ENCODE measurements at places on chromosomes 5 and 9.

GRCh38 chr9:74496819-74497747 is at the start of gene RORB:
Gene RORB (plus strand): TSS chr9:74497335. CDS start chr9:74497977, 642 bp downstream.
- peak; percentile 20 for DNase-seq

- DNase-seq, result no peak
Observed at GRCh38 chr9:121182989-121183388, 18.7 kb downstream of the RAB14 start.

DNA sequence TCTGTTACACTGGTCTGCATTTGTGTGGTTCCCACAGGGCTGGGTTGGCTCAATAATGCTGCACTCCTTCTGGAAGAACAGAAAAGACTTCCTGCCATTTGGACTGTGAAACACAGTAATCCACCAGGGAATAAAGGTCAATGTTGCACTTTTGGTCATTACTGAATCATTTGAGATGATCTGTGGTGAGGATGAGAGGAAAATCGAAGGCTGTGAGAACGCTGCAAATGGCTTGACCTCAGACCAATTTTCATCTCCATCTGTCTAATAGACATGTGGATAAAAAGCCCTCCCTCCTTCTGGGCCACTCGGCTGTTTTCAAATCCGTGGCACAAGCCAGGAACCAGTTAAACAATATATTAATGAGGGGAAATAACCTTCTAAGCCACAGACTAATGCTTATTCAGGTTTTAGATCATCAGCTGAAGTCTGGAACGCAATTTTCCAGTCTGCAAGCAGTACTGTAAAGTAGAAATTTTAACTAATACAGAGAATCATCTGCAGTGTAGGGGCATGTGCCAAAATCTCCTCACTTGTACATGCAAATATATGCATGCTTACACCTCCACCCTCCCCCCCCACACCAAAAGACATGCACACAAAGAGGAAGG is 20.2 kb downstream of the TLE1 start:
- no peak for DNase-seq

GRCh38 chr5:157157293-157157891 is 8.7 kb downstream of the GARIN3 start:
- no peak for DNase-seq

- no peak for DNase-seq
Observed at GRCh38 chr5:78610163-78610583, 38.4 kb downstream of the LHFPL2 start.

GRCh38 chr9:19922476-19923118 is 133.8 kb upstream of the SLC24A2 start:
- DNase-seq, result no peak

DNA sequence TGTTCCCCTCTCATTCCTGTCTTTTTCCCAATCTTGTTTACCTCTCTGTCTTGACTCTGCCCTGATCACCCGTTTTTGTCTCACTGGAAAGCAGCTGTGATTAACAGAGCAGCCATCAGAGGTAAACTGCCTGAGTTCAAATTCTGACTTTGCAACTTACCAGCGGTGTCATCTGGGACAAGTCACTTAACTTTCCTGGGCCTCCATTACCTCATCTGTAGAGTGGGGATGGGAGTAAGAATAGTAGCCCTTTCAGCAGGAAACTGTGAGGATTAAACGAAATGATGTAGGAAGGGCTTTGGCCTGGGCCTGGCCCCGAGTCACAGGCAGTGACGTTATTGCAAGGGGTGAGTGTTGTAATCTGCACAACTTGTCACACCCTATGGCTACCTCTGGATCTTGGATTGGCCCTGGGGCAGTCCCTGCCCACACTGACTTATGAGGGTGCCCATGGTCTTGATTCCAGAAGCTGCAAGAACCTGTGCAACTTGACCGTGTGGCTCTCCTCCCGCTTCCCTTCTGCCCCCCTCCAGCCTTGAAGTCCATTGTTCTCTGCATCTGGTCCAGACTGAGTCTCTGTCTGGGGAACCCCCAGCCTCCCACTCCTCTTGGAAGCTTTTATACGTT is 657 bp upstream of the PCDH12 start:
- DNase-seq, result no peak

DNA sequence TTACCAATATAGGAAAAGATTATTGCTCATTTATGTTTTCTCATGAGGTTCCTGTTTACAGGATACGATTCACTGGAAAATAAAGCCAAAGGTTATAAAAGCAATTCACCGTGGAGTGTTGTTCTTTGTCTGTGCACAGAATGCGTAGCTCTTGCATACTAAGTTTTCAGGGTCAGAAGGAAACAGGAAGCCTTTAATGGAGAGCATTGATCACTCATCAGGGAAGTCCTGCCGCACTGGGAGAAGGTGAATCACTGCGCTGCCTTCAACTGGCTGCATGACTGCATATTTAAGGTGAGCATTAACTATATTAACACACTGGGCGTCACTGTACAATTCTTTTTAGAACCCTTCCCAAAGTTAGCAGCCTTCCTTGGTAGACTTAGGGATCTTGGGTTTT is 74.1 kb upstream of the SYK start:
- no peak for DNase-seq

DNA sequence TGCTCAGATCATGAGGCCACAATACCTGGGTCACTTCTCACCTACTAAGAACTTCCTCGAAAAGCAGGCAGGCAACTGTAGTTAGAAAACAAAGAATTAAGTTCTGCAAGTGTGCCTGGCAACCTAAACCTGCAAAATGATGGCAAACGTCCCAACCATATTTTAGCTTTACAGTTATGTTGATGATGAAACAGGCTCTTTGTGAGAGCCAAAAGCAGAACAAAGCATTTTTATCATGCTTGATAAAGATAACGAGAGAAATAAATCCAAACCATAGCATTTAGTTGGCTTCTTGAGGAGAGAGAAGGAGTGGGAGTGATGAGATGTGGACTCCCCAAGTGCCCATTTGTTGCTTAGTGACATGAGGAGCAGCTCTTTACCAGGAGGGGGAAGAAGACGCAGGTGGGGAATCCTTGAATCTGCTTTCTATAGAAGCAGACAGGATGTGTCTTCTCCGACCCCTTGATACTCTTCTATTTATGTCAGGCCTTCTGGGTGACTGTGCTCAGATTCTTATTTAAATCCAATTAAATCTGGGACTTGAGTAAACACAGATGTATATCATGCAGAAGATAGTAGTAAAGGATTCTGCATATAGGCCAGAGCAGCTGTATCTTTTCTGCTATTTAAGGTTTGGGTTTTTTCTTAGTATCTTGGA is 221.2 kb downstream of the TMEM167A start:
- DNase-seq, result no peak

GRCh38 chr5:149865746-149866145 is 78.8 kb downstream of the PDE6A start:
- DNase-seq, result no peak

- no peak for DNase-seq
Observed at GRCh38 chr5:83387041-83387440, 84.5 kb upstream of the VCAN start.

DNA sequence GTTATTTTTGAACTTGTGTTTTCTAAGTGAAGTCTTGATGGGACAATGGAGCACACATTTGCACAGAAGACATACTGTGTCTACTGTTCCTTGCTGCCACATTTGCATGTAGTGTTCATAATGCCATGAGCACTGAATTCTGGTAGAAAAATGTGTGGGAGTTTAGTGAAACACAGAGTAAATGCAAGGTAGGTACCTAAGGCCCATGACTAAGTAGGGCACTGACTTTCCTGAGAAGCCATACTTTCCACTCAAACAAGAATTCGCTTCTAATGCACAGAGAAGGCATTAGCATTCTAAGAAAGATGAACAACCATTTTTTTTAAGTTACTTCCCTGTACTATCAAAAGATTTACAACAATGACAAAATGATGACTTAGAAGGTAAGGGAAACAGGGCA is 282.2 kb downstream of the MAN2A1 start:
- no peak for DNase-seq

DNA sequence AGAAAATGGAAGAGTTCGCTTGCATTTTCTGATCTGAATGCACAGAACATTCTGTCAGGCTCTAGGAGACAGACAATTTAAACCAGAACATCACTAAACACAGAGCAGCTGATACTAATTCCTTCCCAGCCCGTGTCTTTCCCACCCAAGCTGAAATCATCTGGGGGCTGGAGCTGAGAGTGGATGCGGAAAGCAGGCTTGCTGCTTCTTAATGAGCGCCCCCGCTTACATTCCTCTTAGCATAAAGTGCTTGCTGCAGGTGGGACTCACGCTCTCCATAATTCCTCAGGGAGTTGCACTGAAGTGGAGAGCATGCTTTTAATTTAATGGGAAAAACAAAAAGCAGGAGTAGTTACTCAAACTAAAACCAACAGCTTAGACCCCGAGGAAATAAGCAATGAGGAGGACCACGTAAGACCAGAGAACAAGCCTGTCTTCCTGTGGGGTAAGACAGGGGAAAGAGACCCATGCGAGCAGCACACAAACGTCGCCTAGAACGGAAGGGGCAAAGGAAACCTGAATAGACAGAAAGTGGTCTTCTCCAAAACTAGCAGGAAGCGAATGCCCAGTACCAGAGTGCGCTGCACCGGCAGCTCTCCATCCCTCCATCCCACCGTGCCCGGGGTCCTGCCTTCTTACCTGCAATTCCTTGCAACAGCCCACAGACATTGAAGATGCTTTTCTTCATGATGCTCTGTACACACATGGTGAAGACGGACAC is 139.3 kb downstream of the LHFPL2 start:
- DNase-seq, result peak; percentile 4

GRCh38 chr9:3012245-3012644 is 168.3 kb upstream of the PUM3 start:
- no peak for DNase-seq

DNA sequence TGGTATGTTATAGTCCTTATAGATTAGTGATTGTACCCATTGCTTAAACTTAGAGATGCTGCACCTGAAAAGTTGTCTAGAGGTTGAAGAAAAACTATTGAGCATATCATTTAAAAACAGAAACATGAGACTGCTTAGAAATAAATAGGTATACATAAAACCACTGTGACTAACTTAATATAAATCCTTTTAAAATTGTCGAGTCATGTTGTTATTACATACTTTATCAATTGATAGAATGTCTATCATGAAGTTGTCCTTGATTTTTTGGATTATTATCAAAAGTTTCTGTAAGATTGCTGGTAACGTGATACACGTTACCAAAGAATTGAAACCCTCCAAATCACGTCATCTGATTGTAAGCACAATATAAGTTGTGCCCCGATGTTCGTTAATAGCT is 35.3 kb upstream of the VCAN start:
- no peak for DNase-seq

- no peak for DNase-seq
Observed at GRCh38 chr9:112121633-112122032, 53.5 kb downstream of the SUSD1 start.

DNA sequence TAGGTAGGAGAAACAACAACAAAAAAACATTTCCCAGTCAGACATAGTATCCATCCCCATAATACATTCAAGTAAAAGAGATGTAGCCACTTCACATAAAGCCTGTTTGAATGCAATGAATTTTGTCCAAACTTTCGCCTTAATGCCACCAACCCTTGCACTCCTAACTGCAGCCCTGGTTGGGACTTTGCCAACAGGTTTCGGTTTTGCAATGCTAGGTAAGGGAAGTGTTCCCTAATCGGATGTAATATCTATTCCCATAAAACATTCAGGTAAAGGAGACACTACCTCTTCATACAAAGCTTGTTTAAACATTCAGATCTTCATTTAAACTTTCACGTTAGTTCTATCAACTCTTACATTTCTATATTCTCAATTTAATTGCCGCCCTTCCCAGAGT is 336.1 kb downstream of the DRD1 start:
- no peak for DNase-seq

DNA sequence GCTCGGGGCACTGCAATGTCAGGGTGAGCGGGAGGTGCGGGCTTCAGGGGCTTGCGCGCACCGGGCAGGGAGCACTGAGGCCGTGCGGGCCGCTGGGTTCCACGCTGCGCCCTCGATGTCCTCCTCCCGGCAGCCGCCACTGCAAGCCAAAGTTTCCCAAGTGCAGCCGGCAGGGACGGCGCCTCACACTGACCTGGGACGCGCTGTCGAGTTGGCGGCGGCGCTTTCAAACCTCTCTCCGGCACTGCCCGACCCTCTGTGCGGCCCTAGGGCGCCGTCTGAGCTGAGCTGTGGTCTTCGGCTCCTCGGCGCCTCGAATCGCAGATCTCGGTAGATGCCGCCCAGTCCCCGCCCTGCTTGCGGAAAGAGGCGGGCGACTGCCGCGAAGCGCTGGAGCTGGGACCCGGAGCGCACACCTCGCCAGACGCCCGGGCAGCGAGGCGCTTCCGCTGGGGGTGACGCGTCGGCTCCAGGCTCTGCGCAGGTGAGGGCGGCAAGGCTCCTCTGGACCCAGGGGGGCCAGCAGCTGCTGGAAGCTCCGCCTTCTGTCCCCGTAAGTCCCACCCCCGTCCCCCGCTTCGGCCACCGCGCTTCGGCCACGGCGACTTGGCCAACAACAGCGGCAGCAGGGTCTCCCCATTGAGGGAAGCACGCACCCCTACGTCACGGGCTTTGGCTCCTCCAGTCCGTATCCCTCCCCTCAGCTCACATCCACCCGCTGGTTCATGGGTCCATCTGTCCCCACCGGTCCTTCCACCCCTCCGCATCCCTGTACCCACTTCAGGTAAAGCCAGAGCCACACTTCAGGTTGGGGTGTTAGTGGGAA is at the start of gene ANKRD34B:
ANKRD34B (minus strand) TSS at position 320 of the 826 bp plus-strand sequence. CDS start 10,261 bp downstream, outside the sequence.
- no peak for DNase-seq

GRCh38 chr5:107389130-107389774 is 281.5 kb downstream of the EFNA5 start:
- DNase-seq, result peak; percentile 68

DNA sequence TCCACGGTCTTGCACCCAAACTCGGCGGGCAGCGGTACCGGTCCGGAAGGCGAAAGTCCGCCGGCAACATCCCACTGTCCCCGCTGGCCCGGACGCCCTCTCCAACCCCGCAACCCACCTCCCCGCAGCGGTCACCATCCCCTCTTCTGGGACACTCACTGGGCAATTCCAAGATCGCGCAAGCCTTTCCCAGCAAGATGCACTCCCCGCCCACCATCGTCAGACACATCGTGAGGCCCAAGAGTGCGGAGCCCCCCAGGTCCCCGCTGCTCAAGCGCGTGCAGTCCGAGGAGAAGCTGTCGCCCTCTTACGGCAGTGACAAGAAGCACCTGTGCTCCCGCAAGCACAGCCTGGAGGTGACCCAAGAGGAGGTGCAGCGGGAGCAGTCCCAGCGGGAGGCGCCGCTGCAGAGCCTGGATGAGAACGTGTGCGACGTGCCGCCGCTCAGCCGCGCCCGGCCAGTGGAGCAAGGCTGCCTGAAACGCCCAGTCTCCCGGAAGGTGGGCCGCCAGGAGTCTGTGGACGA is 33.3 kb downstream of the CD180 start:
- DNase-seq, result no peak

GRCh38 chr5:112116371-112116770 is 302.7 kb downstream of the EPB41L4A start:
- DNase-seq, result no peak

GRCh38 chr5:74667396-74667795 is 17.6 kb upstream of the HEXB start:
- DNase-seq, result no peak

- no peak for DNase-seq
Observed at GRCh38 chr5:59275510-59276324, 617.8 kb downstream of the PDE4D start.

All from CD4-positive, alpha-beta T cell treated with Interleukin-21 for 1 hour (primary cell).